Thymus (tissue), 14 donors: ENCODE measurements at places on chromosomes 2 and 18. TPM values are rescaled to one million over a fixed set of nuclear protein-coding genes. Genes with fewer than 3 reads are reported as not detected.

GRCh38 chr2:7497178-7497577 lies 580.0 kb downstream of the RNF144A start:
- no peak overlapping the region for H3K4me3 ChIP-seq
- H3K4me1 ChIP-seq = no peaks in the 10 kb centered on the region
- no peaks in the 10 kb centered on the region for H3K27me3 ChIP-seq
- no peaks in the 10 kb centered on the region for H3K36me3 ChIP-seq
- no peak for DNase-seq
- H3K27ac ChIP-seq = no peak overlapping the region

GRCh38 chr2:175277772-175278171 lies 96.3 kb upstream of the ATP5MC3 start:
- no peaks in the 10 kb centered on the region for H3K27me3 ChIP-seq
- H3K4me1 ChIP-seq = no peaks in the 10 kb centered on the region
- H3K4me3 ChIP-seq = no peak overlapping the region
- H3K27ac ChIP-seq = no peak overlapping the region
- no peak for DNase-seq

DNA sequence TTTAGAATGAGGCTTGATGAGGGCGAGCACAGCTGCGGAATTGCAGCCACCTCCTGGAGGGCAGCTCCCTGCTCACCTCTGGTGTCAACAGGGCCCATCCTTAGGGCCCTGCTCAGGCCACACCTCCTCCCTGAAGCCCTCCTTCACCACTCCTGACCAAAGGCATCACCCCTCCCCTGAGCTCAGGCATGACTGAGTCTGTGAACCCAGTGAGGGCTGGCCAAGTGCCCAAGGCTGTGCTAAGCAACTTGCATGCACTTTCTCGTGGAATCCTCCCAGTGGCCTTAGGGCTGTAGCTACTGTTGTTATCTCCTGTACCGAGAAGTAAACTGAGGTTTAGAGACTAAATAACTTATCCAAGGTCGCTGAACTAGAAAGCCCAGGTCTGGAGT lies 101.7 kb downstream of the KLHL29 start:
- H3K27ac ChIP-seq = no peak overlapping the region
- H3K27me3 ChIP-seq = no peaks in the 10 kb centered on the region
- no peaks in the 10 kb centered on the region for H3K36me3 ChIP-seq
- no peak for DNase-seq
- no peak overlapping the region for H3K4me3 ChIP-seq

The SLC23A3 gene
- total RNA-seq = 0.47 TPM

- no peak overlapping the region for H3K27ac ChIP-seq
- no peaks in the 10 kb centered on the region for H3K4me1 ChIP-seq
- H3K27me3 ChIP-seq = peaks cover 27% of the 10 kb centered on the region
- DNase-seq = peak; percentile 0
- H3K4me3 ChIP-seq = peak overlapping the region; percentile 28
Observed at GRCh38 chr2:157627594-157628476, 829 bp downstream of the ACVR1C start.

The LYPD1 gene
- 5.1 TPM for total RNA-seq

GRCh38 chr2:25700221-25700660 lies 26.9 kb upstream of the DTNB start:
- no peak overlapping the region for H3K27ac ChIP-seq
- no peak overlapping the region for H3K4me3 ChIP-seq
- H3K4me1 ChIP-seq = peaks cover 3% of the 10 kb centered on the region
